Activated CD4-positive, alpha-beta T cell treated with anti-CD3 and anti-CD28 coated beads for 1 hour (primary cell): ENCODE measurements at places on chromosomes 2 and 18.

- DNase-seq = no peak
Measured at GRCh38 chr2:73292316-73292905, 937 bp downstream of the EGR4 start.

GRCh38 chr18:56285387-56286065 is 352.9 kb downstream of the TXNL1 start:
- DNase-seq = no peak

- no peak for DNase-seq
Measured at GRCh38 chr18:63152096-63152495, 167.5 kb downstream of the BCL2 start.

GRCh38 chr2:241771286-241772062 is 5.1 kb upstream of the GAL3ST2 start:
- DNase-seq = no peak

DNA sequence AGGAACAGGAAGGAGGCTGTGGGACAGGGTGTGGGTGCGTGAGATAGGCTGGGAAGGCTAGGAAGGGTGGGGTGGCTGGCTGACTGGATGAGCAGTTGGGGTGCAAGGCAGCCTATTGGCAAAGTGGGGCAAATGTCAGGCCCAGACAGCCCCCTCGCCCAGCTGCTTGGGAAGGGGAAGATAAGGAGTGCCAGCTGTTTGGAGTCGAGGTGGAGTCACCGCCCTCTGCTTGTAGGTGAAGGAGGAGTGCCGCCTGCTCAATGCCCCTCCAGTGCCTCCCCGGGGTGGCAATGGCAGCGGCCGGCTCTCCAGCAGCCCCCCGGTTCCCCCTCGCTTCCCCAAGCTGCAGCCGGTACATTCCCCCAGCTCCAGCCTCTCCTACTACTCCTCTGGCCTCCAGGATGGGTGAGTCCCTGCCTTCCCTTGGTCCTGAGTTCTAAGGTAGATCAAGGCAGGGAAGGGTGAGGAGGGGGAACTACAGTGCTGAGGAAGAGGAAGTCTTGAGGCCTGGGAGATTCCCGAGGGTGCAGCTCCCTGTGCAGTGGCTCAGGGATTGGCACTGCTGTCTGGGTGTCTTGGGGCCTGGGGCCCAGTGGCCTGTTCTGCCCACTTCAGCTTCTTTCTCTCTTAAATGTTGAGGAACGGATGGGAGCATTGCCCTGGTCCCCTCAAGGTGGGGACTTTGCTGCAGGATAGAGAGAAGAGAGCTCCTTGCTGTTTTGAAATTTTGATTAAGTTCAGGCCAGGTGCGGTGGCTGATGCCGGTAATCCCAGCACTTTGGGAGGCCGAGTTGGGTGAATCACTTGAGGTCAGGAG is 13.3 kb downstream of the GAREM2 start:
- no peak for DNase-seq

GRCh38 chr2:129623783-129624182 is 355.7 kb upstream of the RAB6C start:
- DNase-seq = no peak

DNA sequence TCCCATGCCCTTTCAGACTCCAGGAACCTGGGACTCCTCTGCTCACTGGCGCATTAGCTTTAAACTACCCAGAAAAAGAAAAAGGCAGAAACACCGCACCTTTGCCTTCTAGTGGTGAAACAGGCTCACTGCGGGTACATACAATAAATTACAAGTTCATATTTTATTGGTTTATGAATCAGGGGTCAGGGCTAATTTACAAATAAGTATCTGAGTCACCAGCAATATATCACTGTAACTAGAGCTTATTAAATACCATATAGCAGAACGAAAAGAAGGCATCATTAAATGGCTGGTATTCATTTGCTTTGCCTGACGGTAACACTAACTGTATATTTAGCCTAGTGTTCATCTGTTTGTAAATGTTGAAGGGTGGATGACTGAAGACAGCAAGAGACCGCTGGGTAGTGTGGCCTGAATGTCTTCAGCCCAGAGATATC is 26.9 kb upstream of the DTNB start:
- DNase-seq = no peak

DNA sequence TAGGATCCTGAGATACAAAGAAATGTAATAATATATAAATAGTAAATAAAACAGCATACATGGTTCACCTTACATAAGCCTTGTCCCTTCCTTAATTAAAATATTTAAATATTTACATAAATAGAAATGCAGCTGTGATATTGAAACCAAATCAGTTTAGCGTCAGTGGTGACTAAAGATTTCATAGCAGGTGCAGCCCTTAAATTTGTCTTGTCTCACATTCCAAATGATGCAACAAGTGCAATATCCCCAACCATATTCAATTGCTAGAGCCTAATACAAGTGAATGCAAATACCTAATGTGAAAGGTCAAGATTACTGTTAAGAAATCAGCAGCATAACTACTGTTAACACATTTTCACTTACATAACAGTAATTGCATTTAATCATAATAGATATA is 539.5 kb downstream of the NYAP2 start:
- DNase-seq = no peak

- peak; percentile 66 for DNase-seq
Measured at GRCh38 chr2:230987137-230988020, 8.5 kb upstream of the SPATA3 start.

- no peak for DNase-seq
Measured at GRCh38 chr2:223055140-223055539, 3.1 kb downstream of the KCNE4 start.

- no peak for DNase-seq
Measured at GRCh38 chr2:50650403-50650810, 381.5 kb downstream of the NRXN1 start.

- DNase-seq = no peak
Measured at GRCh38 chr2:30666266-30666874, 140.9 kb downstream of the CAPN13 start.

- DNase-seq = no peak
Measured at GRCh38 chr2:126736133-126736874, 80.3 kb downstream of the GYPC start.

GRCh38 chr2:32806857-32807256 is 139.9 kb upstream of the LTBP1 start:
- DNase-seq = no peak

GRCh38 chr2:216346781-216347180 is 25.5 kb downstream of the MARCHF4 start:
- no peak for DNase-seq

DNA sequence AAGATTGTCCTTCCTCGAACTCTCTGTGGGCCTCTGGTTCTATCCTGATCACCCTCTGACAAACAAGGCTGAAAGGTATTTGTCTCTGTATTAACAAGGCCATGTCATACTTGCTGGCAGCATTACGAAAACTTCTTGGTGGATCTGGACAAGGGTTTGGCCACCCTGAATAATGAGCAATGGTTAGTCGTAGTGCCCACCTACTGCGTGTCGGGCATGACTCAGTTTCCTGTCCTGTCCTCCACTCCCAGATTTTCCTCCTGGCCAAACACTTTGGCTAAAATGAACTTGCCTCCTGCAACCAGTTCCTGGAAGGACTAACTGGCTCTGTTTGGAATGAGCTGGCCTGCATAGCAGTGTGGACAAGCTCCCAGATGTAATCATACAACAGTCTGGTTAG is 198.5 kb upstream of the SMIM21 start:
- no peak for DNase-seq

DNA sequence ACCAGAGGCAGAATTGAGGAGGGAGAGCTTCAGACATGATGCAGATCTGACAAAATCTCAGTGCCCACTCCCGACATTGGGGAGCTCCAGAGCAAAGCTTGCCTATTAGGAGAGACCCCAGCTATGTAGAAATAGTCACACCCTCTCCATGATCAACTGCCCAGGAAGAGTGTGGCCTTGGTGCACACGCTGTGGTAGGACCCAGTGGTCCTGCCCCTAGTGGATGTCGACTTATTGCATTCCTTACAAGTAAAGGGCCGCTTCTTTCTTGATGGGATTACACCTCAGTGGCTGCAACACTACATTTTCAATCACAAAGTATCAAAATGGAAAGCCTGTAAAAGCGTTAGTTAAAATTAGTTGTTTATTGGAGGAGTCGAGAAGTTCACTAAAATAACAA is 64.2 kb downstream of the VRK2 start:
- DNase-seq = no peak

DNA sequence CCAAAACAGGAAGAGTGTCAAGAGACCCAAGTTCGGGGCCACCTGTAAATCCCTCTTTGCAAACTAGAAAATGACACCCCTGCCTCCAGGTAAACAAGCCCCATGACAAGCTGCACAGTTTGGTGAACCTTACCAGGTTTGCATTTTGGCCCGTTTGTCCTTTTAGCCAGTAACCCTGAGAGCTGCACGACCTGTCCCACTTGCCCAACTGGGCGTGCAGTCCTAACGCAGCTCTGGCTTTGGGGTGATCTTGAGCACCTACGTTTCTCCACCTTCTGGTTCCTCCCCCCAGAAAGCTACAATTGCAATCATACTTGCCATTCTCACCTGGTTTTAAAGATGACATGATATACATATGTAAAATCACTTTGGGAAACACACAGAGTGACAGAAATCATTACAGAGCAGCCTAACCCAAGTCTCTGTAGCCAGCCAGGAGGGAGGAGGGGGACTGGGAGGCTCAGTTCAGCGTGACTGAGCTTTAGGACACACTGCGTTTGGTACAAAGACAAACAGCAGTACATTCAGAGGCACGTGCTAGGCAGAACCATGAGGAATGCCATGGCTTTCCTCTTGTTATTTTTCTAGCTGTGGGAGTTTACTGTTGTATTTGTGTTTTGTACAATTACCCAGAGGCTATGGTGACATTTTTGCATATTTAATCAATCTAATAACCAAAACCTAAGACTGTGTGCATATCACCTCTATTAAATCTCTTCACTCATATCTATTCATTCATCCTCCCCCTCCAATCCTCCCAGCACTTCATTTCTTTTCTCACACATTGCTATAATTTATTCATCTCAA is 304.0 kb downstream of the IRS1 start:
- no peak for DNase-seq

DNA sequence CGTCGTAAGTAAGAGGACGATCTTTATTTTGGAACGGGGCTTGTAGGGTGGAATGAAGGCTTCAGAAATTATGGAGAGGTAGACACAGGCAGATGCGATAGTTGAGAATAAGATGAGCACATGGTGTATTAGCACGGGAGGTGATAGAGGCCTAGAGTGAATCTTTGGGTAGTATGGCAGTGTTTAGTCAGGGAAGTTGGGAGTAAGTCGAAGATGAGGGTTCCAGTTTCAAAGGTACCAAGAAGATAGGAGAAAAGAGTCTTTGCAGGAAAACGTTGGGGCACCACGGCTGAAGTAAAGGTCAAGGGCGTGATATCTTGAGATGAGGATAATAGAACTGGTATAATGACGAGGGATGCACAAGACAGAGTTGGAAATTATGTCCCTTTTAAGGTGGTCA is 654 bp downstream of the PIK3C3 start:
- no peak for DNase-seq

DNA sequence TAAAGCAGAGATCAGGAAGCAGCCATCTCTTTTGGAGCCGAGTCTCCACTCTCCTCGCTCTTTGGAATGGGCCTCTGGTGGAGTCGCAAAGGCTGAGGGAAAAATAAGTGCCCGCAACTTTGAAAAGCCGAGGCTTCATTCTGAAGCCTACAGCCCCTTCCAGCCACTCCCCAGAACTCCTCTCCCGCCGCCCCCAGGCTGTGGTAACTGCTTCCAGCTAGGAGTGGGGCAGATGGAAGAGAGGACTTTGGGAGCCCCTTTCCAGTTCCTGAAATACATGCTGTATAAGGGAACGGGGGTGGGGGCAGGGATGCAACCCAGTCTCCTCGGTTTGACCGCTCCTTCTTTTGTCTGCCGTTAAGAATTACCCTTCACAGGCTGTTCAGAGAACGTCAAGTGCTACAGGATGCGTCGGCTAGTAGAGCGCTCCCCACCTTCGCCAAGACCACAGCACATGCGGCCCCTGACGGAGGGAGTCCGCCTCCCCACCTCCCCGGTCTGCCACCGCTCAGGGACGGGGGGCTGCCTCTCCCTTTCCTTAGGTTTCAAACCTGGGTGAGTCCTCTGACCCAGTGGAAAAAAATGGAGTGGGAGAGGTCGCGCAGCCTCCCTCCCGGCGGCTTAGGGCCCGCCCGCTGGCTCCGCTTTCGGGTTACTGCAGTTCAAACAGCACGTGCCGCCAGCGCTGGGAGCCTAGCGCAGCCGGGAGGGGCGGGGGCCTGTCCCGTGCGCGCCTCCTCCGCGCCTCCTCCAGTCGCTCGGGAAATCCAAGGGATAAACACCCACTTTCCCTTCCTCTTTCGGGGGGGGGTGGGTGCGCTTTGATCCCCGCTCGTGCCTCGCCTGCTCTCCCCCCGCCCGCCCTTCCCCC is 4.9 kb downstream of the CYP26B1 start:
- DNase-seq = no peak

GRCh38 chr18:50806208-50806616 is 13.6 kb downstream of the MRO start:
- DNase-seq = no peak

DNA sequence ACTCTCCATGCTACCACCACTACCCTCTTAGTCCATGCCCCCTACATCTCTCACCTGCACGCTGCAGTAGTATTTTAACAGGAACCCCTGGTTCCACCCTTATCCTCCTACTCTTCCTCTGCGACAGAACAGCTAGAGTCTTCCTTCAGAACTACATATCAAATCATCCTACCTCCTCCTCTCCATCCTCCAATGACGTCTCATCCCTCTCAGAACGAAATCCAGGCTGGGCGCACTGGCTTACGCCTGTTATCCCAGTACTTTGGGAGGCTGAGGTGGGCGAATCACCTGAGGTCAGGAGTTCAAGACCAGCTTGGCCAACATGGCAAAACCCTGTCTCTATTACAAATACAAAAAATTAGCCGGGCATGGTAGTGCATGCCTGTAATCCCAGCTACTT is 10.3 kb upstream of the KIF3C start:
- DNase-seq = no peak

DNA sequence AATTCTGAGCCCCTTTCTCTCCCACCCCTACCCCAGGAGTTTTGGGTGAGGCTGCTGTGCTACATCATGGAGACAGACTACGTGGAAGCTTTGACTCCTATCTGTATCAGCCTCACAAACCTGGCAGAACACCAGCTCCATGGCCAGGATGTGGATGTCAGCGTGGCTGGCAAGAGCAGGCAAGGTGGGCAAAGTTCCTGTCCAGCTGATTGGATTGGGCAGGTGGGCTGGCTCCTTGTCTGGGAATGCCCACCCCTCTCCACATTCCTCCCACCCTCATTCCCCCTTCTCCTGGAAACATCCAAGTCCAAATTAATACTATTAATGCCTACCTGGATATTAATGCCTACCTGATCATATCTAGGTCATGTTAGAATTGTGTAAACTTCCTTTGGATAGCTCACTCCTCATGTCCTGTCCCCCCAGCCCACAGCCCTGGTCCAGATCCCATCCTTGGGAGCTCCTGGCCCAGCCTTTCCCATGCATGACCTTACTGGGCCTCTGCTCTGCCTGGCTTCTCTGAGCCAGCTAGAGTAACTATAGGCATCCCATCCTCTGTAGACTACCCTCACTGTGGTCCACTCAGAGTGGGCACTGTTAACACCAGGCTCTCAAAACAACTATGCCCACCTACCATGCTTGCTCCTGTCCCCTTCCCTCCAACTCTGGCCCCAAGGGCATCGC is 24.1 kb downstream of the MROH2A start:
- DNase-seq = no peak
